Fibroblast of the conjunctiva (primary cell): ENCODE measurements at places on chromosomes 5 and 9.

DNA sequence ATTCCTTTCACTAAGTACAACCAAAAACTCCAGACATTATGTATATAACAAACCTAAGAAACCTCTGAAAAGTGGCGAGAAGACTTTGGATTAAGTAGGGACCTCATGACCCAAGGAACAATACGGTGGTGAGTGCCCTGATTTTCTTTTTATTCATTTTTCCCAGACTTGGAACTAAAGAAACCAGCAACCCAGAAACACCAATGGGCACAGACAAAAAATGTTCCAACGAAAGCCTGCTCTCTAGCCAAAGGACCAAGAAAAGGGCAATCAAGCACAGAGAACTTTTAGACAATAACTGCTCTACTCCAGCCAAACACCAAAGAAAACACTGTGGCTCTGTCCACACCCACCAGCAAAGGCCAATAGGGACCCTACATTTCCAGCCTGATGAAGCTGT, 66.2 kb upstream of the SSBP2 start:
- no peak for DNase-seq

- DNase-seq = no peak
Observed at GRCh38 chr9:101510459-101510858, 23.2 kb upstream of the RNF20 start.

GRCh38 chr5:39254671-39255070, 35.3 kb upstream of the FYB1 start:
- DNase-seq = no peak

GRCh38 chr9:78775211-78775610, 478.3 kb downstream of the PSAT1 start:
- DNase-seq = no peak

DNA sequence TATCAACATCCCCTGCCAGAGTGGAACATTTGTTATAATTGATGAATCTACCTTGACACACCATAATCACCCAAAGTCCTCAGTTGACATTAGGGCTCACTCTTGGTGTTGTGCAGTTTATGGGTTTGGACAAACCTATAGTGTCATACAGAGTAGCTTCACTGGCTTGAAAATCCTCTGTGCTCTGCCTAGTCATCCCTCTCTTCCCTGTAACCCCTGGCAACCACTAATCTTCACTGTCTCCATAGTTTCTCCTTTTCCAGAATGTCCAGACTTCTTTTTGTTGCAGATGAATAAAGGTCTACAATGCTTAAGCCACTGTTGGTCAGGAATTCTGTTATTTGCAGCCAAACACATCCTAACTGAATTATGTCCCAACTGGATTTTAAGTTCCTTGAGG, 22.5 kb upstream of the SUB1 start:
- DNase-seq = no peak

- no peak for DNase-seq
Observed at GRCh38 chr9:119117409-119117808, 251.8 kb downstream of the BRINP1 start.

GRCh38 chr9:136245219-136246150, at the start of gene QSOX2:
Gene QSOX2 (minus strand): TSS chr9:136245812. CDS start chr9:136245803, 9 bp downstream.
- peak; percentile 51 for DNase-seq

- peak; percentile 1 for DNase-seq
Observed at GRCh38 chr5:27124590-27124989, 86.2 kb upstream of the CDH9 start.

DNA sequence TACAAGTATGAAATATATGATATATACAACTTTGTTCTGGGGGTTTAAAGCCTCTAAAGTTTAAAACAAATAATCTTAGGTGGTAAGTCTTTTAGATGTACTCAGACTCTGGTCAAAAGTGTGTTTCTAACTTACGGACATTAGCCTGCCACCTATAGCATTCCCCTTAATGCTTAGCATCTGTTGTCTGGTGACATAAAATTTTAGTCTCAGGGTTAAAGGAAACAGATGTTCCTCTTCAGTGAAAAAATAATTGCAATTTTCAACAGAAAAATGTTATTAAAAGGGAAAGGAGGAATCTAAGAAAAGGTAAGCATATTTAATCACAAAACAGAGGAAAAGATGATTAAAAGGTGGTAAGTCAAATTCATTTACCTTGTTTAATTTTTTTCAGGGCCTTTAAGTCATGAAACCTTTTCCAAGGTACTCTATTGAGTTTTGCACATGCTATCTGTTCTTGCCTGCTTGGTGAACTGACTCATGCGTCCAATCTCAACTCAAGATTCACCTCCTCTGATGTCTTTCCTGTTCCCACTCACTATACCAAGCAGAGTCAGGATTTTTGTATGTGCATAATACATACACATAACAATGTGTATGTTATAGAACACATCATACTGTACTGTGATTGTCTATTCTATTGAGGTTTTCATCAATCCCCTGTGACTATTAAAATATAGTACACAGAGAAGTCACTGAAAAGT, 7.9 kb downstream of the TMEM167A start:
- DNase-seq = no peak

- no peak for DNase-seq
Observed at GRCh38 chr5:105865834-105866233, 1804.9 kb downstream of the EFNA5 start.

DNA sequence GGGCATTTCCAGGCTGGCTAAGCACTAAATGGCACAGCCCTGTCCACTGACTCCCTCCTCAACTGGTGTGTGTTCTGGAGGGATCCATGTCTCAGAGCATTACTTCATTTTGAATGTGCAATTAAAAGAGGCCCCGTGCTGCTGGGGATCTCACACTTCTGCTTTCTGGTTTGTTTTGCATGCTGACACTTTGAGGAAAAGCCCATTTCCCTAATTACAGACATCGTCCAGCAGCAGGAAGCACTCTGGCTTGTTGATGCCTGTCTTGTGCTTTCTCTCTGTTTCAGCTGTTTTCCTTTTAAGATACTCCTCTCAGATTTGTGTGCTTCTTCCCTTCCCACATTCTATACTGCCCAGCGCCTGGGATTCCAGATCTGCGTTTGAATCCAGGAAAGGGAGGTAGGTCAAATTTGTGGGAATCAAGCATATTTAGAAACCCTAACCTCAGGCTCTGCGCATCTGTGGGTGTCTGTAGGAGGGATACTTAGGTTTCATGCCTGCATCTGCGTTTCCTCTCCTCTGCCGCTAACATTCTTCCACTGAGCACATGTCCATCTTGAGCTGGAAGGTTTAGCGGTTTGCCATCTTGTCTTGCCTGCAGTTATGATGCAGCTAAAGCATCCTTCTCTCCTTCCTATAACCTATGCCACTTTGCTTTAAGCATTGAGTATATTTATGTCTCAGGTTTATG, 25.7 kb downstream of the SYK start:
- DNase-seq = no peak

- no peak for DNase-seq
Observed at GRCh38 chr5:127186657-127187056, 103.9 kb upstream of the MEGF10 start.

DNA sequence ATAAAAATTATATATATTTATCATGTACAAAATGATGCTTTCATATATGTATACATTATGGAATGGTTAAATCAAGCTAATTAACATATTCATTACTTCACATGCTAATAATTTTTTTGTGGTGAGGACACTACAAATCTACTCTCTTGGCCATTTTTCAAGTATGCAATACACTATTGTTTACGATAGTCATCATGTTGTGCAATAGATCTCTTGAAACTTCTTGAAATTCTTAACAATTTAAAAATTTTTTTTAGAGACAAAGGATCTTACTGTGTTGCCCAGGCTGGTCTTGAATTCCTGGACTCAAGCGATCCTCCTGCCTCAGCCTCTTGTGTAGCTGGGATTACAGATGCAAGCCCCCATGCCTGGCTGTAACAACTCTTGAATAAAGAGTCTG, 45.2 kb upstream of the SHOC1 start:
- peak; percentile 42 for DNase-seq

- no peak for DNase-seq
Observed at GRCh38 chr5:15383469-15383868, 116.5 kb upstream of the FBXL7 start.
